Psoas muscle (tissue), 8 donors: ENCODE measurements at places on chromosomes 7 and 10. TPM values are rescaled to one million over a fixed set of nuclear protein-coding genes. Genes with fewer than 3 reads are reported as not detected.
A peak's percentile ranks its signal among the peaks of the same experiment; 100 is the strongest.

DNA sequence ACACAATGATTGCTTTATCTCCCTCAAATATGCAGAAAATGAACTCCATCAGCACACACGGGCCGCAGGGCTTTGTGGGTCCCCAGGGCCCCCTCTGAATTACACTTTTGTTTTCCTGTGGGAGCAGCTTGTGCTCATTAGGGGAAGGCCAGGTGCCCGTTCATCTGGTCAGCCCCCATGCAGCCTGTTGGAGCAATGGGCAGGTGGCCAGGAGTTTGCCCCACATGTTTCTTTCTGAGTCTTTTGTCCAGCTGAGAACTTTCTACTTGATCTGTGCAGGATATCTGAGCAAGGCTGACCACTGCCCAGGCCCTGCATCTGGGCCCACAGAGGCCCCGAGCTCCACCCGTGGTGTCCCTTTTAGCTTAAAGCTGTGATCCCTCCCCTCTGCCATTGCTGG lies 105.3 kb upstream of the FAM20C start:
- DNase-seq = no peak

DNA sequence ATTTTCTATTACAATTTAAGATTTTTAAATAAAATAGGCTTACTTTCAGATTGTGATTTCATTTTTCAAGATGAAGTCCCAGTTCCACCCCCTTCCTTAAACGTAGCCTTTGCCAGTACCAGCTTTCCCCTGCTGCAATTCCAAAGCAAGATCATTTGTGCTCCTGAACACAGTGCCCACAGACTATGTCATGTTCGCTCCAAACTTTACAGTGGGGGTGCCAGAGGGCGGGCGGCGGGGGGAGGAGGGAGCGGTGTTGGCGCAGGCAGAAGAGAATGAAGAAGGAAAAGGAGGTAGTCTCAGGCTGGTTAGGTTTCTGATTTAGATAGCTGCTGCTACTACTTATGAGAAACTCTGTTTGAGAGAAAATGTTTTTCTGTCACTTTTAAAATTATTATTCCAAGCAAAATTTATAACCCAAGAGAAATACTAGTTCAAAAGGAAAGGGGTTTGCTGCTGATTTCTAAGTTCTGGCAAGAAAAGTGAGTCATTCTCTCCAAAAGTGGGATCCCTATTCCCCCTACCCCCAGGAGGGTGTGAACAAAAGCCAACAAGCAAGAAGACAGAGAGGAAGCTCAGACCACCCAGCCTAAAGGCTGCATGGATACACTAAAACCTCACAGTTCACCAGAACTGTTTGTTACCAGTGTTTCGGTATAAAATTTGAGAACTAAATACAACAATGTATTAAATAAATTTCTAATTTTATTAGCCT lies 109.6 kb downstream of the SRPK2 start:
- DNase-seq = no peak

Gene OR2F1
- not detected for polyA plus RNA-seq

DNA sequence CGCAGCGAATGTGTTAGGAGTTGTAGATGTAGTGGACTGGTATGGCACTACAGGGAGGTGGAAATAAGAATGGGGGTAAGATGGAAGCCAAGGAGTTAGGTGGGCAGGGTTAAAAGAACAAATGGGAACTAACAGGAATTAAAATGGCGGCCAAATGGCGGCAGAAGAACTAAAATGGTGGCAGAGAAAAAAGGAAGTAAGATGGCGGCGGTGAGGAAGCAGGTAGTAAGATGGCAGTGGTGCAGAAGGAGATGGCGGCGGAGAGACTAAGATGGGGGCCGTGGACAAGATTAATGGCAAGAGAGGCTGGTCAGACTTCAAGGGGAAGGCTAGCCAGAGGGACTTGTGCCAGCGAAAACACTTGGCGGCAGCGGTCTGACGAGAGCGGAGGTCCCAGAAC lies 44.5 kb downstream of the ZNF138 start:
- no peak for DNase-seq

GRCh38 chr7:47493976-47494911 lies 87.7 kb downstream of the TNS3 start:
- no peak for DNase-seq

- no peak for DNase-seq
Measured at GRCh38 chr7:109246330-109247077, 676.8 kb downstream of the DNAJB9 start.

DNA sequence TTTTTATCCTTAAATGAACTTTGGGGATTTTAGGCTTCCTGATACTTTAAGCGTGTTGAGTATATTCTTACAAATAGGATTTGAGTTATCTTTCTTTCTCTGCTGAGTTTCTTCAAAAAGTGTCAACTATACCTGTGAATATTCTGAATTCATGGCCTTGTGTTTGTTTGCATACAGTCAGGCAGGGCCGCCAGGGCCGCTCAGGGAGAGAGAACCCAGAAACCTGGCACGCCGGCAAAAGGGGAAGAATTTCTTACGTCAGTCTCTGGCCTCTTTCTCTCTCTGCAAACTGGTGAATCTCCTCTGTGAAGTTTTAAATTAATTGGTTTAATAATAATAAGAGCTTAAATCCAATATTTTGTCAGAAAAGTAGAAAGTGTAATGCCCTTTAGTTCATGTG lies 29.3 kb upstream of the BNIP3 start:
- DNase-seq = no peak

Gene CUBN
- 0.07 TPM for polyA plus RNA-seq

- DNase-seq = no peak
Measured at GRCh38 chr10:1378473-1378872, 322.3 kb downstream of the WDR37 start.

DNA sequence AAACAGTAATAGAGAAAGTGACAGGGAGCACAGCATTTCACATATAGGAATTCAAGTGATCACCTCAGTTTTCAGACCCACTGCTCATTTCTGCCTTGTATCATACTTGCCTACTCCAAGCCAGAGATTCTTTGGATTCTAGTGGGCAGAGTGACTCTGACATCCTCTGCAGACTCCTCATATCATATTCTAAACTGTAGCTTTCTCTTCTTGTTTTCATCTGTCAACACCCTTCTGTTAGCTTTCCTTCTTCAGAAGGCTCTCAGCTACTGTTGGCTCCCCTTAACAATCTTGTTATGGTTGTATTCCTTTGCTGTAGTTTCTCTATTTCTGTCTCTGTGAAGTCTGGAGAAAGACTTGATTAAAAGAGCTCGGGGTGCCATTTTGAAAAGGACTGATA lies 120.5 kb downstream of the CTNNA3 start:
- no peak for DNase-seq

DNA sequence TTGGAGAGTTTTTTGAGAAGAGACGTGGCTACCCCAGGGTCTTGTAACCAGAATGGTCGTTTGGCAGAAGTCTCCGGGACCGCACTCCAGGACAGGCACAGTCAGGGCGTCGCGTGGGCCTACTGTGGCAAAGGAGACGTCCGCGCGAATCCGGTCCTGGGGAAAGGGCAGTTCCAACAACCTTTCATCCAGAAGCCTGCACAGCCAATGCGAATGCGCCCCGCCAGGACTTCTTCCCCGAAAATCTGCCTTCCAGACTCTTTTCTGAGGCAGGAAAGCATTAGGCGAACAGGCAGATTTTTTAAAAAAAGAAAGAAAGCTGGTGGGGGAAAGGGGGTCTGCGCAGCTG lies 2.0 kb downstream of the HPSE2 start:
- no peak for DNase-seq

Gene ZNF775
- polyA plus RNA-seq = 3.8 TPM

GRCh38 chr10:132938472-132939339 lies 3.7 kb downstream of the CFAP46 start:
- no peak for DNase-seq

DNA sequence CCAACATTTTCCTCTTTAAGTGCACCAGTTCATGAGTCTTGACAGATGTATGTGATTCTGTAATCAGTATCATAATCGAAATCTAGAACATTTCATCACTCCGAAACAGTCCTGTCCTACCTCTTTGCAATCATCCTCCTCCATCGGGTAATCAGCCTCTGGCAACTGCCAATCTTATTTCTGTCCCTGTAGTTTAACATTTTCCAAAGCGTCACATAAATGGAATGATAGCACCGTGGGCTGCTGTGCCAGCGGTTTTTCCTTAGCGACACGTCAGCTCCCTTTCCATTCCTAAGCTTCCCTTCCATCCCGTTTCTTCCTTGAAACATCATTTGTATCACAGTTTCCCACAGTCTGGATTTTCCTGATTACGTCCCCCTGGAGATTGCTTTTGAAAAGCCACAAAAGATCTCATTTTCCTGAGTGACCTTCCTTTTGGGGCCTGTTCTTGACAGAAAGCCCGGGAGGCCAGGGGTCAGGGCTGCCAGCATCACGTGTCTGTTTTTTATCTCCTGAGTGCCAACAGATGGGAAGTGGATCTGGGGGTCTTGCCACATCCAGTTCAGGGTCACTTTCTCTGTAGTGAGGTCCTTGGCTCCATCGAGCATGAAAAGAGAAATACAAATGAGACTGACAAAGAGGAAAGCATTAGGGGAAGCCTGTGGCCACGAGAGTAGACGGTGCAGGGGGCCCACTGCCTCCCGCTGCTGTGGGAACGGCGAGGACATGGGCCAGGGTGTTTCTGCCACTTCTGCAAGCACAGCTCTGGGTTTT lies 31.6 kb downstream of the TMEM120A start:
- DNase-seq = no peak

Gene LIPJ
- 0.03 TPM for polyA plus RNA-seq

Gene HOXA2
- polyA plus RNA-seq = 0.42 TPM

DNA sequence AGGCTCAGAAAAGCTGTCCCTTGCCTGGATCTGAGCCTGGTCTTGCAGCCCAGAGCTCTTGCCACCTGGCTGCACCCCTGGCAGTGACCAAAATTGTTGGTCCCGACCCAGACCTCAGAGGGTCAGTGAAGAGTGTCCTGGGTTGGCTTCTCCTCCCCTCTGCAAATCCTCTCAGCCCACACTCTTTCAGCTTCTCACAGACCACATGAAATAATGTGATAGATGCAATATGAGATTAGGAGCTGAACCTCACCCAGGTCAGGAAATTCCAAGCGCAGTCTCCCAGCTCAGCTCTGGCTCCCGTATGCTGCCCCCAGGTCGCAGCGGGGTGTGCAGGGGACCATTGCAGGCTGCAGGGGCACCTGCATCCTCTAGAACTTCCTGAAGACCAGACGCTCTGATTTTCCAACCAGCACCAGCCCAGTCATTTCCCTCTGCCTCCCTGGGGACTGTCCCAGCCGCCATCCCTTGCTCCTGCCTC lies 19.6 kb upstream of the RET start:
- peak; percentile 23 for DNase-seq

DNA sequence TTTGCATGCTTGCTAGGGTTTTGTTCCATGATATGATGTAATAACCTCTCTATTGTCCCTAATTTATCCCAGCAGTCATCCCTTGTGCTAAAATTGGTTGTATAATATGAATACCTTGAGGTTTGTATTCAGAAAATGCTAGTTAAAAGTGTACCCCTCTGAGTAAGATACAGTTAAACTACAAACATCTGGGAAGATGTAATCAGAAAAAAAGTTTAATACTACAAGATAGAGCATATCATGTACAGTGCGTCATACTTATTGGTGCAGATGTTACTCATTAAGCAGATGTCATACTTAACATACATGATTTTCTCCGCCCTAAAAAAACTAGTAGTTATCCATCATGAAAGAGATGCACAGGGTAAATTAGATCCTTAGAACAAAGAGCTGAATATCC lies 336.1 kb upstream of the KCND2 start:
- no peak for DNase-seq

Gene CLRN3
- 0.03 TPM for polyA plus RNA-seq

DNA sequence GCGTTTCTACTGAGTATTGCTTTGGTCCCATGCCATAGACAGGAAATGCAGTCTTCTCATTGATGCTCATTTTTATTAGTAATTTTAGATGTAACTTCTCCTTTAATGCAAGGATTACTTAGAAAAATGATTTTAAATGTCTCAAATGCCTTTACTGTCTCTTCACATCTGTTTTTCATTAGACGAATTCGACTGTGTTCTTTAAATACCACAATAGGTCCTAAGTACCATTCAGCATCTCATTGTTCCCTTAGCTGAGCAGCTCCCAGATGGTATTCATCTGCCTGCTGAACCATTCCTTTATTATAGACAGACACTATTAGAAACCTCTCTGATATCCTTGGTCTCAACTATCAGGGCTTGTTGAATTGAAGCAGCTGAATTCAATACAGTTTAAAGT lies 113.6 kb downstream of the LSMEM1 start:
- no peak for DNase-seq

GRCh38 chr7:127792528-127793342 lies 140.7 kb downstream of the SND1 start:
- no peak for DNase-seq

DNA sequence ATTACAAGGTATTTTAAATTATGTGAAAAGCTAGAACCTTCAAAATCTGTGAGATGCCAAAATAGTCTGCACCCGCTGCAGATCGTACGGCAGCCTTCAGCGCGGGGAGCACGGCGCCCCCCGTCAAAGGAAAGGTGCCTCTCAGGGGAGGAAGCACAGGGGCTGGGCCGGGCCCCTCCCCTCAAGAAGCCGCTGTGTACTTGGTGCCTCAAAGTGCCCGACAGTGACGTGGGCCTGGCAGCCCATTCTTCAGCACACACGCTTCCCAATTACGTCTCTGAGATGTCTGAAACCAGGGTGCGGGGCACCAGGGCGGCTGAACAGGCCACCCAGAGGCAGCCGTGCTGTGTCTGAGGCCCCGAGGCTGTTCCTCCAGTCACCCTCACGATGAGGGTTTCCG lies 116.1 kb downstream of the INPP5A start:
- DNase-seq = no peak

Gene CYP2C19
- 0.04 TPM for polyA plus RNA-seq

GRCh38 chr7:81884817-81885216 lies 115.0 kb upstream of the HGF start:
- DNase-seq = no peak

DNA sequence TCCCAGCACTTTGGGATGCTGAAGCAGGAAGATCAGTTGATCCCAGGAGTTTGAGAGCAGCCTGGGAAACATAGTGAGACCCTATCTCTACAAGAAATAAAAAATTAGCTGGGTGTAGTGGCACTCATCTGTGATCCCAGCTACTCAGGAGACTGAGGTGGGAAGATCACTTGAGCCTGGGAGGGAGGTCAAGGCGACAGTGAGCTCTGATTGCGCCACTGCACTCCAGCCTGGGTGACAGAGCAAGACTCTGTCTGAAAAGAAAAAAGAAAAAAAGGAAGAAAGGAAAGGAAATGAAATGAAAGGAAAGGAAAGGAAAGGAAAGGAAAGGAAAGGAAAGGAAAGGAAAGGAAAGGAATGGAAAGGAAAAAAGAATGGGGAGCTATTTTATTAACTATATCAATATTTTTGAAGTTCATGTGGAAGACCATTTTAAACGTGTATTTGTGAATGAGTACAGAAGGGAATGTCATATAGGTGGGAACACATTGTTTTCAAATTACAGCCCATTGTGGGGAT lies 7.1 kb upstream of the IFIT2 start:
- no peak for DNase-seq
